ENCODE measurements at places on chromosomes 13 and 19.

DNA sequence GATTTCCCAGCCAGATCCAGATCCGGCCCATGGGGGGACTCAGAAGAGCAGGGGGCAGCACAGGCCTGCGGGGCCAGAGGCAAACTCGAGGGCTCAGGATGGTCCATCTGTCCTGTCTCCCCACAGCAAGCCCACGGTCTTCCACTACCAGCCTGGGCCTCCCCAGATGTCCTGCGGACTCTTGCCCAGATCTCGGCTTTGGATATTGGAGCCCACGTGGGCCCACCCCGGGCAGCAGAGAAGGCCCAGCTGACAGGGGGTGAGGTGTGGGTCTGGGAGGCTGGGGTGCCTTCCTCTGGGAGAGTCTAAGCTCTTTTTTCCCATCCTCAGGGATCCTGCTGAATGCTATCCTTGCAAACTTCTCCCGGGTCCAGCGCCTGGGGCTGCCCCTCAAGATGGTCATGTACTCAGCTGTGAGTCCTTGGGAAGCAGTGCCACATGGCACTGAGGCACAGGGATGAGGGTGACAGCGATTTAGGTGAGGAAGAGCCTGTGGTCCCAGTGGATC is 3.4 kb downstream of the ACP4 start:
- no peak for DNase-seq

DNA sequence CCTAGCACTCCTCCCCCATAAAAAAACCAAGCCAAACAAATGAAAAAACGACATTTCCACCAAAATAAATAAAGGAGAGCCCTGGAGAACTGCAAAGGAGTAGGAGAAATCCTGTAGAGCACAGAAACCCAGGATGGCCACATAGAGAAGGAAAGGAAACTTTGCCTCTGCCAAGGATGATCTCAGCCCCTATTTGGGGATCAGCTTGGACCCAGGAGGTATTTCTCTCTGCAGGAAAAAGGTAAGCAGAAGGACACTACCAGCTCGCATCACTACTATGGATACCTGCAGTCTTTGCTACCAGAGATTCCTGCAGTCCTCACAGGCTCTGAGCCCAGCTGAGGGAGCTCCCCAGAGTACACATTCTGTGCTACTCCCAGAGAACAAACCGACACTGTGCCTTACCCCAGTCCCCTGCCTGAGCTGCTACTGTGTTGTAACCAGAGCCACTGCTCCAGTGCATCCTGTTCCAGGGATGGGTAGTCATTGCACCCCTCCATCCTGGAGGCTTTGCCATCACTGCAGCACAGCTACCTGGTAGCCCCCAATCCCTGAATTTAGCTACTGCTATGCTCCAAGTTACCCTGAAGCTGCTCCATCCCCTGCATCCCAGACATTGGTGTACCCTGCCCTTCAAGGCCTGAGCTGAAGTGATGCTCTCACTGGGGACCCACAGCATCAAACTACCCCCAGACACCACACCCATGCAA is 41.7 kb downstream of the VWA8 start:
- no peak for DNase-seq

DNA sequence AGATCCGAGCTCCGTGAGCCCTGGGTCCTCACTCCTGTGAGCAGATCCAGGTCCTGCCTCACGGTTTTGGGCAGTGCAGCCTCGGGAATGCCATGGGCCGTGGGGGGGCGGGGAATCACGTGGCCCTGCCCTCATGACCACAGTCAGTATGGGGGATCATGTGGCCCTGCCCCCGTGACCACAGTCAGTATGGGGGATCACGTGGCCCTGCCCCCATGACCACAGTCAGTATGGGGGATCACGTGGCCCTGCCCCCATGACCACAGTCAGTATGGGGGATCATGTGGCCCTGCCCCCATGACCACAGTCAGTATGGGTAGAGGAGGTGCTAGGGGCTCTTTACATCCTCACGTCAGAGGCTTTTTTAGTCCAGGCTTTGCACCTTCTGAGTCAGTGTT is 64.3 kb upstream of the F7 start:
- no peak for DNase-seq

DNA sequence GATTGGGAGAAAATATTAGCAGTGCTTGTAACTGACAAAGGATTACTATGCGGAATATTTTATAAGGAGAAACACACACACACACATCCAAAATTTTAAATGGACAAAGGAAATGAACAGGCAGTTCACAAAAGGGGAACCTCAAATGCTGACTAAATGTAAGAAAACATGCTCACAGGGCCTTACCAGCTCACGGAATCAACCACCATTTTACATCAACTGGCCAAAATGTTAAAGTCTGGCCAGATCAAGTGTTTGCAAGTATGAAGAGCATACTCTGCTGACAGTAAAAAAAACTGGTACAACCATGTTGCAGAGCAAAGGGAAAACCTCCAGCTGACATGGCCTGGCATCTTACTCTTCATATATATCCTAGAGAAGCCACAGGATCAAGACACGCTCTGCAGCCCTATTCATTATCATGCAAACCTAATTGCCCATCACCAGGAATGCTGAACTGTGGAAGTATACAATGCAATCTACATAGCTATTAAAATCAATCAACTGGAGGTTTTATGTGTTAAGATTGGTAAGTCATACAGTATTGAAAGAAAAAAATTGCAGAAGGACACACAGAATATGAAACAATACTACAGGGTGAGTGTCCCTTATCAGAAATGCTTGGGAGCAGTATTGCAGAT is 124.4 kb downstream of the RNF17 start:
- no peak for DNase-seq

DNA sequence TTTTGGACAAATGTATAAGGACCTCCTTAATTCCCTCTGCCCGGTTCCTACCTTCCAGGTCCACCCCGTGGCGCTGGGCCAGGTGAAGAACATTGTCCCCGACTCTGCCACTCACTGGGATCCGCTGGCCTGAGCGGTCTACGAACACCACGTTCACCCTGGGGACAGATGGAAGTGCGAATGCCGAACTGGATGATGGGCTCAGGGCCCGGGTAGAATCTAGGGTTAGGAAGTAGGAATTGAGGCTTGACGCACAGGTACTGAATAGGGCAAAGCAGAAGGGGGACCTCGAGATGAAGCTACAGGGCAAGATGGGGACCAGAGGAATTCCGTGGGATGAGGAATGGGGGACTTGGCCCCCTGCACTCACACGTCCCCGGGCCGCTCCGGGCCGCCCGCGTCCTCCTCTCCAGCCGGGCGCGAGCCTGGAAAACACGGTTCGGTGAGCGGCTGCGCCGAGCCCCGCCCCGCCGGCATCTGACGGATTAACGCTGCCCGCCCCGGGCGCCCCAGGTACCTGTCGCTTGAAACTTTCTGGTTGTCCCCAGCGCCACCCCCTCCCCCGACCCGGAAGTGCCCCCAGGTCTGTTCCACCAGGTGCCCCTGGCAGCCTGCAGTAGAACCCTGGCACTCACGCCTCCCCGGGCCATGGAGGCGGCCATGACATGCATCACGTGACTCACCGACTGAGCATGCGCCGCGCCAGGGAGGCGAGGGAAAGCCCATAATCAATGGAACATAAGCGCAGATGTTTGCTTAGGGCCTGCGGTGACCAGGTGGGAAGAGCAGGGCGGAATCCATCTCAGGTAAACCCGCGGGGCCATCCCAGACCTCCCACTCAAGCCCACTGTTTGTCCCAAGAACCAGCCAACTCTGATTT is at the start of gene FDX2:
Gene FDX2, minus strand, starts transcription at position 681 of the 880 bp plus-strand sequence. Its CDS starts 19 bp downstream, at position 662.
- no peak for DNase-seq

GRCh38 chr13:30805603-30806011 is 70.3 kb downstream of the ALOX5AP start:
- no peak for DNase-seq

DNA sequence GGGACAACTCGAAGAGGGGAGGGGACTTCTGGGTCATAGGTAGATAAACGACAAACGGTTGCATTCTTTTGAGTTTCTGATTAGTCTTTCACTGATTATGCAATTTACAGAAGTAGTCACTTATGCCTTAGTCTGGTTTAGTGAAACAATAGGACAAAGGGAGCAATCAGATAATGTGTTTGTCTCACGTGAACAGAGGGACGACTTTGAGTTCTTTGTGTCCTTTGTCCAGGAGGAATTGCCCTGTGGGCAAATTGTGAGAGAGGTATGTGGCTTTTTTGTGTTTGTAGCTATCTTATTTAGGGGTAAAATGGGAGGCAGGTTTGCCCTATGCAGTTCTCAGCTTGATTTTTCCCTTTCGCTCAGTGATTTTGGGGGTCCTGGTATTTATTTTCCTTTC is 362.9 kb upstream of the PCDH20 start:
- DNase-seq: no peak

GRCh38 chr19:55592391-55593090 is 6.8 kb downstream of the FIZ1 start:
- no peak for DNase-seq

DNA sequence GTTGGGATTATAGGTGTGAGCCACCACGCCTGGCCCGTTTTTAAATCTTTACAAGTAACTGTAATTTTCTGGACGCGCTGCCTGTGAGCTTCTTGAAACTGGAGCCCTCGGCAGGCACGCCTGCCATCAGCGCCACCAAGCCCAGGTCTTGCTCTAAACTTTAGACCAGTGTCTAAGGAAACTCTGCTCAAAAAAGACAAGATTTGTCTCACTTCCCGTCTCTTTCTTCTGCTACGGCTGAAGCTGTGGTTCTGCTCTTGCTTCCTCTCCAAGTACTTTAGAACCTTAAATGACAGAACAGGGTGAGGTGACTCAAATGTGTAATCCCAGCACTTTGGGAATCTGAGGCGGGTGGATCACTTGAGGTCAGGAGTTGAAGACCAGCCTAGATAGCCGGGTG is 24.9 kb downstream of the RCN3 start:
- no peak for DNase-seq

GRCh38 chr13:77728265-77729125 is 31.0 kb downstream of the SLAIN1 start:
- DNase-seq: no peak
